ENCODE measurements at places on chromosomes 5 and 9. TPM values are rescaled to one million over a fixed set of nuclear protein-coding genes. Genes with fewer than 3 reads are reported as not detected.

Gene CDKN2A
- total RNA-seq, result 18.5 TPM

Gene CFAP77
- not detected for total RNA-seq

Gene PCDHA5
- not detected for total RNA-seq

Gene FBXW11
- total RNA-seq, result 44.0 TPM

Gene PCDHA4
- 0.42 TPM for total RNA-seq

Measured in airway epithelial cell (primary cell).